ENCODE measurements at places on chromosomes 5 and 9.

DNA sequence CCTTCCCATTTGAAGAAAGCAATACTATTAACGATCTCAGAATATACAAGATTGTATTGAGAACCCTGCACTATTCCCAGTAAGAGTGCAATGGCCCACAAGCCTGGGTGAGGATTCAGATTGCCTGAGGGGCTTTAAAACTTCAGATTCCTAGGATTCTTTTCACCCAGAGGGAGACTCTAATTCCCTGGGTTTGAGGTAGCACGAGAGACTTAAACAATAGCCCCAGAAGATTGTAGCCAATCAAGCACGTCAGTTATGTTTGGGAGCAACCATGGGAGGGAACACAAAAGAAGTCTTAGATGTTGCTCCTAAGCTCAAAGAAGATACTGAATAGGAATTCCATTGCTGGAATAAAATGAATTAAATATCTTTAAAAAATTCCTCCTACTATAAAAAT, 17.9 kb downstream of the MRPS27 start:
- no peak for DNase-seq

DNA sequence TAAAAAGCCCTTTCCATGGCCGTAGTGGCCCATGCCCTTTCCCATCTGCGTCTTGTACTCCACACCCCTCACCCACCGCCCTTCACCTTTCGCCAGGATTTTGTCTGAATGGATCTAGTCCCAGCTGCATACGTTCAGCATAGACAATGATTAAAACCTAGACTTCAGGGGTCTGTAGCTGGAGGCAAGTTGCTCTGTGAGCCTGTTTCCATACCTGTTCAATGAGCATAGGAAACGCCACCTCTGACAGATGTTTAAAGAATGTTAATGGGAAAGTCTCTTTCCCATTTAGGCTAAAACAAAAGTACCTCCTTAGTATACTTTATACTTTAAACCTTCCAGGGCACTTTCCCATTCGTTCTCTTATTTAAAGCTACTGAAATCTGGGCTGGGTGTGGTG, 105.7 kb downstream of the SPRY4 start:
- DNase-seq, result no peak

DNA sequence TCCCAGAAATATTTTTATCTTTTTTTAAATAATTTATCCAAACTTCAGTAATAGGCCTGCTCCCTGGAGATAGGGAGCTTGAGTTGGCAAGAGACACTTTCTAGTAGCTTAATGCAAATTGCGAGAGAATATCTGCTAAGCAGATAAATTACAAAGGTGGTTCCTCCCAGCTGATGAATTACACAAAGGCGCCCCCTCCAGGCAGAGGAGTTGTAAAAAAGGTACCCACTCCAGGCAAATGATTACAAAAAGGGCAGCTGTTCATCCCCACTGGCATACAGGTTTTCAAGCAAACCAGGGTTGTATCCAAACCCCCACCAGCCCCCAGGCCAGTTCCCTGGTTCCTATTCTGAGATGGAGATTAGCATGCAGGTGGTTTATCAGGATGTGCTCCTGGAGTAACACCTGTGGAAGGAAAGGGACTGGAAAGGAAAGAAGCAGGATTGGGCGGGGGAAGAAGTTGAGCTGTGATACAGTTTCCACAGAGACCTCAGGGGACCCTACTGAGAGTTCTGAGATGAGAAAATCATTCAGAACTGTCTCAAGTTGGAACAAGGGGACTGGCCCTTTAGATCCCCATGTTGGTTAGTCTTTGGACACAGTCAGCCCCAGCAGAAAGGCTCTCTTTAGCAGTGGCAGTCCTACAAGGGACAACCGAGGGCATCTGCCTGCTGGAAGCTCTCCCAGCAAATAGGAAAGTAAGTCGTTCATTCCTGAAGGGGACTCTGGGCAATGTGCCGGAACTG, 25.5 kb downstream of the ESM1 start:
- no peak for DNase-seq

DNA sequence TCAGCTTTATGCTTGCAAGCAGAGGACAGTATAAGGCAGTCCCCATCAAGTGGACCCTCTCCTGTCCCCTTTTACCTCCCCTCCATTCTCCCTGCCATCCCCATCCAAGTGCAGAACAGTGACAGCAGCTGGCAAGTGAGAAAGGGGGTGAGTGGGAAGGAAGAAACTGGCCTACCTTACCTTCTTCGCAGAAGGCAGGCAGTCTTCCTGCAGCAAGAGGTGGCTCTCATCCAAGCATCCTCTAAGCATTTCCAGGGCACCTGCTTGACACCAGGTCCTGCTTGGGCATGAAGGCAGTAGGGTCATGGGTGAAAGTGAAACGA, 77.3 kb upstream of the SH3PXD2B start:
- no peak for DNase-seq

- DNase-seq, result no peak
Observed at GRCh38 chr5:135952683-135953082, 2.1 kb downstream of the LECT2 start.

DNA sequence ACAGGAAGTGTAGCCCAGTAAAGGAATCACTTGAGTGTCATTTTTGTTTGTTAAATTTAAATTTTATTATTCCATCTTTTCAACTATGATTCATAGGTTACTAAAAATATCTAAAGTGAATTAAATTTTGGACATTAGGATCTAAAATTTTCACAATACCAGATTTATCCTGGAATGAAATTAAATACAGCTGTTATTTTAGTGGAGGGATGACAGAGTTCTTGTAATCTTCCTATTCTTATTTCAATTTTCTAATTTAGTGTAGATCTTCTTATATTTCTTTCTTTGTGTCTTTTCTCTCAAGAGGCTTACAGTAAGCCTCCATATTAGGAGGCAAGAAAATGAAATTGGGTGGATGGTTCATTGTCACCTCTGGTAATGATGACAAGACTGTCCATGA, 167.9 kb upstream of the TNC start:
- DNase-seq, result no peak

- DNase-seq, result no peak
Observed at GRCh38 chr9:123568691-123569688, 213.0 kb downstream of the CRB2 start.

DNA sequence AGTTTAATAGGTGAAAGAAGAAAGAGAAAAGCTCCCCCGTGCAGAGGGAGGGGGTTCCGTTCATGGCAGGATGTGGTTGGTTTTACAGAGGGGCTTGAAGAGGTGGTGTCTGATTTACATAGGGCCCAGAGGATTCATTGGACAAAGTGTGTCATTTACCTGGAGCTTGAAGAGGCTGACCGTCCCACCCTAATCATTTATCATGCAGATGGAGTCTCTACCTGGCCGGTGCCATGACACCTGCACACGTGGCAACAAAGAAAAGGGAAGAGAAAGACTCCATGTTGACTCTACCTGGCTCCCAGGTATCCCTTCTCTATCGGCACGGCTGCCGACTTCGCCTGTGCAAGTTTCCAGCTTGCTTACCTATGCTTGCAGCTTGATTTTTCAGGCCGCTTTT, 35.3 kb upstream of the PRRC2B start:
- no peak for DNase-seq

- DNase-seq, result no peak
Observed at GRCh38 chr5:32394981-32395380, 49.6 kb downstream of the ZFR start.

DNA sequence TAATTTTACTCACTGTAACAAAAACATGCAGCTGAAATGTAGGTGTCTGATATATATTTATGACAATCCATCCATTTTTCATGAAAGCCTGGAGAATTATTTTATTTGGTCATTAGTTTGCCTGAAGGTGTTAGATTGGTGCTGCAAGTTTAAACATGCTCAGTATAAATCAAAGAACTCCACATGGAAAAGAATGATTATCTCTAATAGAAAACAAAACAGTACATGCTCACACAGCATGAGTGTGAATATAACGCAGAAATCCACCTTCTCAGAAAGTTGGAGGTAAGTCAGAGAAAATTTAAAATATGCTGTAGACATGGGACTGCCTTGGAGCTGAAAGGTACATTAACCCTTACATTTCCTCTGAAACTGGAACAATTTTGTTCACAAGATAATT, 165.5 kb upstream of the RGS7BP start:
- no peak for DNase-seq

DNA sequence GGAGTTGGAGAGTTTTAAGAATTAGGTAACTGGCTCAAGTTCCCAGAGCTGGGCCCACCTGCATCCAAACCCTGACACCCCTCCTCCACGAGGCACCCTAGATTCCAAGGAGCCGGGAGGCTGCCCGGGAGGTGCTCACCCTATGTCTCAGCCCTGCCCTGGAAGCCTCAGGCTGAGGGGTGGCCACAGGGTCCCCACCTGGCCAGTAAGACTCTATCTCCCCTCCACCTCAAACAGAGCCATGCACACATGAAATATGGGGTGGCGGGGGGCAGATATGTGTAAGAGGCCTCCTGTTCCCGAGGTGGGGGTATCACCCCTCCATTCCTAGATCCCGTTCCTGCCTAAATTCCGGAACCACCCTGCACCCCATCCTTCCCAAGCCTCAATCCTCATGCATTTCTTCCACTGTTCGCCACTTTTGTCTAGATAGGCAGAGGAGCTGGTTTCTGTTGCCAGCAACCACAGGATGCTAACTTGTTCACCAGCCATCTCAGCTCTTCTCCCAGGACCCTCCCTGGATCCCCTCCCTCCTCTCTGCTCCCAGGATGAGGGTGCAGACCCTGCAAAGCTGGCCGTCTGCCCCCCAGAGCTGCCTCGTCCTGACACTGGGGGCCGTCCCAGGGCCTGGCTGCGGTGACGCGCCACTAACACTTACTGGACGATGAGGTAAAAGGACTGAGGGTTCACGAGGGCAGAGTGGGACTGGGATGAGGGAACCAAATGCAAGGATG, 44.1 kb downstream of the COL23A1 start:
- no peak for DNase-seq

Measured in activated CD4-positive, CD25-positive, alpha-beta regulatory T cell (primary cell).